ENCODE measurements at places on chromosomes 3 and 15.

- DNase-seq, result no peak
These were observed 70.2 kb downstream of the ABHD5 start for GRCh38 chr3:43760938-43761337.

- no peak for DNase-seq
These were observed 57.2 kb downstream of the CBLB start for GRCh38 chr3:105811518-105812193.

- DNase-seq, result no peak
These were observed 253.6 kb downstream of the MAGI1 start for GRCh38 chr3:65785065-65785645.

GRCh38 chr3:138465925-138466324, 31.5 kb downstream of the ESYT3 start:
- no peak for DNase-seq

GRCh38 chr15:92409521-92409920, 15.8 kb downstream of the ST8SIA2 start:
- no peak for DNase-seq

GRCh38 chr15:48872632-48873031, 5.3 kb upstream of the EID1 start:
- DNase-seq, result no peak

- no peak for DNase-seq
These were observed at the start of gene TEX55 for GRCh38 chr3:119145500-119146167. TSS of gene TEX55 (plus strand) at chr3:119146165. CDS start at chr3:119146190, 25 bp downstream.

GRCh38 chr3:100506355-100506754, 13.9 kb downstream of the TMEM45A start:
- no peak for DNase-seq

- DNase-seq, result no peak
These were observed 17.6 kb downstream of the PODXL2 start for GRCh38 chr3:127646501-127647046.

GRCh38 chr3:160478338-160478737, 28.8 kb upstream of the TRIM59 start:
- no peak for DNase-seq

GRCh38 chr15:58049520-58050227, 15.8 kb downstream of the ALDH1A2 start:
- no peak for DNase-seq

DNA sequence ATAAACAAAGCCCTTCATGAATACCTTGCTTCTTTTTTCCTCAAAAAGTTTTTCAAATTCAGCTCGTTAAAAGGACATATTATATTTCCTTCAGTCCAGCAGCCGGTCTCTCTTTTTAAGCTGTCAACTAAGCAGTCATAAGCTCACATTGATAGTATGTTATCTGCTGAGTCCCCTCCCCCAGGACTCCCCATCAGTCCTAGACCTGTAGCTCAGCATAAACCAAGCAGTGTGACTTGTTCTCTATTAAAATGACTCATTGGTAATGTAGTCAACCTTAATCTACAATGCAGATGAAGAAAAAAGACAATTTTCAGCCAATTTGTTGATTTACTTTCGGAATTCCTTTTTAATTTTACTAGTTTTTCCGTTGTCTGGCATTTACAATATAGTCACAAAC, 483.8 kb downstream of the MECOM start:
- no peak for DNase-seq

DNA sequence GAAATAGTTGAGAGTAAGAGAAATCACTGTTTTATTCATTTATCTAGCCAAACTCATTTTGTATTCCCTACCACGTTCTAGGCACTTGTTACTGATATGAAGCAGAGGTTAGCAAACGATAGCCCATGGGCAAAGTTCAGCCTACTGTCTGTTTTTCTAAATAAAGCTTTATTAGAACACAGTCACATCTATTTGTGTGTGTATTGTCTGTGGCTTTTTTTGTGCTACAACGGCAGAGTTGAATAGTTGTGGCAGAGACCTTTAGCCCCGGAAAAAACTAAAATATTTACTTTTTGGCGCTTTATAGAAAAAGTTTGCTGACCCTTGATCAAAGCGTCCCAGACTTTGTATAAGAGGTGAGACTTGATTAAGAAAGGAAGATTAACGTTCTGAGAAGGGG, 289.1 kb upstream of the CFAP20DC start:
- no peak for DNase-seq

DNA sequence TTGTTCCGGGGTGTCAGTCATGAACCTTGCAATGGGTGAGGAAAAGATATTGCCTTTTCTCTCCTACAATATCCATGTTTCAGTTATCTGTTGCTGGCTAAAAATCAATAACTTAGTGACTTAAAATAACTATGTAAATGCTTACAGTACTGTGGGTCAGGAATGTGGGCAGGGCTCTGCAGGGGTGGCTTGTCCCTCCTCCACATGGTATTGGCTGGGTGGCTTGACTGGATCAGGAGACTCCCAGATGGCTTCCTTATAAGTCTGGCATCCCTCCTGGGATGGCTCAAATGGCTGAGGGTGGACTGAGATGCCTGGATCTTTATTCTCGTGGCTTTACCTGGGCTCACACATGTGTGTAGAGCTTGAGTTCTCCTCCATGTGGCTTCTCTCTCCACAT, 47.5 kb downstream of the GTPBP8 start:
- no peak for DNase-seq

GRCh38 chr3:36911990-36912804, 32.7 kb downstream of the TRANK1 start:
- DNase-seq, result no peak

DNA sequence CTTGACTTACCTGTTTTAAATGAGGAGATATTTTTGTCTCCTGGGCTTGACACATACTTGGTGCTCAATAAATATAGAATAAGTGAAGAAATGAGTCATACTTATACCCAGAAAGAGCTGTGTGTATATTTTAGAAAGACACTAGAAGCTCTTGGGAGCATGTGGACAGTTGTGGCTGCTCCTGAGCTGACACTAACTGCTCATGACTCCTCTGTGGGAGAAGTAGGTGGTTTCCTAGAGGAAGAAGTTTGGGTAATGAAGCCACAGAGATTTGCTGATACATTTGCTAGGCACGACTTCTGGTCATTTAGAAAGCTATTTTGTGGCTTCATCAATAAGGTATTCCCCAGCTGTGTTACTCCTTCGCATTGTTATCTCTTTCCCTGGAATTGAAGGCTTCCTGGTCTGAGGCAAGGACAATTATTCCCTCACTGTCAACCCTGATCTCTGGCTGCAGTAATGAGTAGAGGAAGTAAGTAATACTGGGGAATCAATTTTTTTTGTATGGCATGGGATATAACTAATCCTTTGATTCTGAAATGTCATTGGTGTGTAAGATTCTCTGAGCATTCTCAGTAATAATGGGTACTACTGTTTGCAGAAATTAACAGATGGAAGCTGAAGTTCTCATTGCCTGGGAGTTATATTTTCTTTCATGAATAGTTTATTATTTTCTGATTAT, 79.6 kb upstream of the DCBLD2 start:
- no peak for DNase-seq

DNA sequence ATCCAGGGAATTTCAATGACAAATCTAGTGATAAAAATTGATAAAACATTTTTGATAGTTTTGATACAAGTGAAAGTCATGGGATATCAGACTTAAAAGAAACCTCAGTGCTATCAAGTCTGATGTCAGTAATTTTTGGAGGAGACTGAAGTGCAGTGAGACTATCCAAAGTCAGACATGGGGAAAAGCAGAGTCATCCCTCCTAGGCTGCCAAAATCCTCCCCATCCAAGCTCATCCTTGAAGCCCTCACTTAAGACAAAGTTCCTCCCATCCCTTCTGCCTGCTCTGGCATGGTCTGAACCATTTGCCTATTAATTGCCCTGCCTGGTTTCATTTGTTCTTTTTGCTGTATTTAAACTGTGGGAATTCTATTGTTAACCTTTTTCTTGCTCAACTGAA, 456.9 kb upstream of the UBE2E2 start:
- no peak for DNase-seq

DNA sequence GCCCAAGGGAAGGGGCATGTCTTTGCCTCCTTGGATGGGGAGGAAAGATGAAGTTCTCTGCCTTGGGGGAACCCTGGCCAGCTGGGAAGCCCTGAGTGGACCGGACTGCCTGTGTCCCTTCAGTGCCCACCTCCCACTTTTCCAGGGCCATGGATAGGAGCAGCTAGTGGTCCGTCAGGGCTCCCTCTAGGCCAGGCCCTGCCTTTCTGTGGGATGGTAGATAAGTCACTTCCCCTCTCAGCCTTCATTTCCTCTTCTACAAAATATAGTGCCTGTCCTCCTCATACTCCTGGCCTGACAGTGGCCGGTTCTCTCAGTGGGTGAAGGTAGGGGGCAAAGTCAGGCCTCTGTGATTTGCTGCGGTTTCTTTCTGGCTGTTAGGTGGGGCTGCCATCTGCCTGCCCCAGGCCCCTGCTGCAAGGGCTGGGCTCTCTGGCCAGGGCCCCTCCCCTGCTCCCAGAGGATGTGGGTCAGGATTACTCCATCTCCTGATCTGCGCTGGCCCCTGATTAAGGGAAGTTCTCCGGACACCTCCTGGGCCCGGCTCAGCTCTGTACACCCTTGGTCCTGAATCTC, 1.4 kb downstream of the PLEKHO2 start:
- no peak for DNase-seq

GRCh38 chr15:47661661-47662180, 55.6 kb upstream of the SEMA6D start:
- no peak for DNase-seq

DNA sequence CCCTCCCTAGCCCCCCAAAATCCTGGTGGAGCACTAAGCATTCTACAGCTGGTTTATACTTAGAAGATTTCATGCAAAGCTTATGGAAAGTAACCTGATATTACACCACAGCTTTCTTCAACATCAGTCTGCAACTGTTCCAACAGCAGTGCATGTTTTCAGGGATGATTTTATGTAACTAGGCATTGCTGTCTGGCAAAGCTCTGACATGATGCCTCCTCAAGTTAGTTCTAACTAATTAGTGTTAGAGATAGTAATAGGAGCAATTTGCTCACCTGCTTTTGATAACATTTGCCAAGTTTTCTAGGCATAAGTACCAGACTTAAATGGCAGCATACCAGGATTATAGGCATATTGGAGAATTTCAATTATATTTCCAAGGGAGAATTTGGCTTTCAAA, 330.3 kb upstream of the SGO1 start:
- no peak for DNase-seq

DNA sequence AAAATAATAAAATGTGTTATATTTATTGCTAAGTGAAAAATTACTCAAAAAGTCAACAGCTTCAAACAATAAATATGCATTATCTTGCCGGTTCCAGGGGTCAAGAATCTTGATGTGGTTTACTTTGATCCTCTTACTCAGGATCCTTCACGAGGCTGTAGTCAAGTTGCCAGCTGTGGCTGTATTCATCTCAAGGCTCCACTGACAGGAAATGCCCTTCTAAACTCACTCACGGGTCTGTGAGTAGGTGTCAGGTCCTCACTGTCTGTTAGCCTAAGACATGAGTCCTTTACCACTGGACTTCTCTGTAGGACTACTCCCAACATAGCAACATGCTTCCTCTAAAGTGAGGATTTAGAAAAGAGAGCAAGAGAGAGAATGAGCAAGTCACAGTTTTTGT, 983.0 kb downstream of the SI start:
- no peak for DNase-seq

- peak; percentile 14 for DNase-seq
These were observed 90.2 kb downstream of the TIGIT start for GRCh38 chr3:114383875-114384557.

GRCh38 chr15:93086791-93087190, 2.2 kb downstream of the RGMA start:
- DNase-seq, result no peak

DNA sequence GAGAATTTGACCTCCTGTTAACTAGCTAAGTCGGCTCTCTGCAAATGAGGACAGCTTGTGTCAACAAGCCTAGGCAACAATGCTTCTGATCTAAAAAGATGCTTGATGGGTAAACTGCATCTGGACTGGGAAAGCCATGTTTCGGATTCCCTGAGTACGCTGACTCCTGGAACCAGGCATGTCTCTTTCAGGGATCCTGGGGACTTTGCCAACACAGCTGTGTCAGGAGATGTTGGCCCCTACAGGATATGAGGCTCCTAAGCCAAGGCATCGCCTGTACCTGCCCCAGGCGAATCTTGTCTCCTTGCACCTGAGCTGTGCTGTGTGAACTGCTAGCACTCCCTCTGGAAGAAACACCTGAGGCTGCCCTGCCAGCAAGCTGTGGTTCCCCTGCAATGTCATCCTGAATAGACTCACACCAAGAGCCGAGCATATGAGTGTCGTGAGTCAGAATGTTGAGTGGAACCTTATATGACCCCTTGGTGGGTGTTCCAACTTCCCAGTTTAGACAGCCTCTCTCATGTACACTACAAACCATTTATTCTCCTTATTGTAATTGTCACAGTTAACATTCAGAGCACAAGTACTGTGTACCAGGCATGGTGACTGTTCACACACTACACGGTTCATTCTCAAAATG, 17.0 kb downstream of the EOGT start:
- no peak for DNase-seq

DNA sequence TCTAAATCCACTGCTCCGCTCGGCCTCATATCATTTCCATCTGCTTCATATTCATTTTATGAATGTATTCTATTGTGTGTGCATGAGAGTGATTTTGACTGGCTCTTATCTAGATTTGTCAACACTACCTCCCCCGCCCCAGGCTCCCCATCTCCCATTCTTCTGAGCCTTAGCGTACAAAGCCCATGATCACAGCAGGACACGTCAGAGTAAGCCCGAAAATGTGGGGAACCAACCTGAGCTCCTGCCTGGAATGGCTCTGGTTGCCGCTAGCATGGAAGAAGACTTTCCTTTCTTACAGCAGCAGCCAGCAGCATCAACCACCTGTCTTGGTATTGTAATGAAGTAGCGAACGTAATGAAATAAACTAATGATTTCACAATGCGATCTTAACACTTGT, 61.4 kb downstream of the GABRB3 start:
- DNase-seq, result no peak

GRCh38 chr3:53236112-53236841, 19.5 kb downstream of the TKT start:
- DNase-seq, result no peak

DNA sequence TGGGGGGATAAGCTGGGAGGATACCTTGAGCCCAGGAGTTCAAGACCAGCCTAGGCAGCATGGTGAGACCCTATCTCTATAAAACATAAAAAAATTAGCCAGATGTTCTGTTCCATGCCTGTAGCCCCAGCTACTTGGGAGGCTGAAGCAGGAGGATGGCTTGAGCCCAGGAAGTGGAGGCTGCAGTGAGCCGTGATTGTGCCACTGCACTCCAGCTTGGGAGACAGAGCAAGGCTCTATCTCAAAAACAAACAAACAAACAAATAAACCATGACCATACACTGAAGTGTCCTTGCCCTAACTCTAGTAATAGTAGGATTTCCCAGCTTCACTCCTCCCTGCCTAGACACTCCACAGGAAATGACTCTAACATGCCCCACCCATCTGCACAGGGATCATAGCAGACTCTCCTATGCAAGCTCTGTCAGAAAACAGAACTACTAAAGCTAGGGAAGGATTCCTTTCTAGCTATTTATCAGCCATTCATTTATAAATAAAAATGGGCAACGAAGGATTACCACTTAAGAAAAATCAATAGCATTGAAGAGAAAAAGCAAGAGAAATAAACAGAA, 4.6 kb downstream of the ERICH6 start:
- no peak for DNase-seq

Measured in stimulated activated CD4-positive, alpha-beta T cell treated with anti-CD3 and anti-CD28 coated beads, Interleukin-1b, Interleukin-23, amount 100 ng/mL, for 1 hour (primary cell).